Vagina (tissue), 2 donors: ENCODE measurements at places on chromosomes 3 and 15. TPM values are rescaled to one million over a fixed set of nuclear protein-coding genes. Genes with fewer than 3 reads are reported as not detected.

- H3K27me3 ChIP-seq, result no peaks in the 10 kb centered on the region
- no peak overlapping the region for H3K27ac ChIP-seq
- no peaks in the 10 kb centered on the region for H3K36me3 ChIP-seq
Measured at GRCh38 chr3:148861277-148861869, 3.7 kb upstream of the CPA3 start.

DNA sequence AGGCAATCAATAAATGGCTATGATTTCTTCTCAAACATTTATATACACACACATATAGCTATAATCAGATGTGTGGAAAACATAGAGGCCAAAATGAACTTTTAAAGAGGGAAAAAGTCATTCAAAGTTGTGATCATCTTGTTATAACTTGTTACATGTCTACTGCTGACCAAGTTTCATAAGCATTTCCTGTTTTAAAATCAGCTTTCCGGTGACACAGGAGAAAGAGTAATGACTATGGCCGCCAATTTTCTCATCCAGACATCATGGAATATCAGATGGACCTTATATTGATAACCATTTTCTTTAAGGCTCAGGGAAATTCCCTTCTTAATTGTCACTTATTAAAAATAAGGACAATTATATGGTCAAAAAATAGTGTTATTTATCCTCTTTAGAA, 71.7 kb upstream of the AGTR1 start:
- no peak overlapping the region for H3K27ac ChIP-seq
- no peaks in the 10 kb centered on the region for H3K36me3 ChIP-seq

GRCh38 chr3:73783811-73784210, 159.1 kb upstream of the PDZRN3 start:
- no peak overlapping the region for H3K4me3 ChIP-seq
- no peak for DNase-seq
- H3K36me3 ChIP-seq, result no peaks in the 10 kb centered on the region
- H3K4me1 ChIP-seq, result peaks cover 7% of the 10 kb centered on the region
- no peaks in the 10 kb centered on the region for H3K27me3 ChIP-seq

The NR2F2 gene
- 39.8 TPM for total RNA-seq

GRCh38 chr3:133549565-133549964, 23.9 kb upstream of the CDV3 start:
- H3K27me3 ChIP-seq, result no peaks in the 10 kb centered on the region
- no peak overlapping the region for H3K27ac ChIP-seq
- no peak for DNase-seq
- no peak overlapping the region for H3K4me3 ChIP-seq
